ENCODE measurements at places on chromosomes 3 and 15.

DNA sequence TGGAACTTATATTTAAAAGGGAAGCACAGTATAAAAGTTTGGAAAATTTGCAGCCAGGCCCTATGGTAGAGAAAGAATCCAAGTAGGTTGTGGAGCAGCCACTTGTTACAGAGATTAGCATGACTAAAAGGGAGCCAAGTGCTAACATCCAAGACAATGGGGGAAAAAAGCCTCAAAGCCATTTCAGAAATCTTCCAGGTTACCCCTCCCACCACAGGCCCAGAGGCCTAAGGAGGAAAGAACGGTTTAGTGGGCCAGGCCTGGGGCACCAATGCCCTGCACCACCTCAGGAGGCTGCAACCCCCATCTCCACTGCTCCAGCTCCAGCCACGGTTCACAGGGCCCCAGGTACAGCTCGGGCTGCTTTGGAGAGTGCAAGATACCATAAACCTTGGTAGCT, 69.9 kb downstream of the IGF2BP2 start:
- no peak for DNase-seq

DNA sequence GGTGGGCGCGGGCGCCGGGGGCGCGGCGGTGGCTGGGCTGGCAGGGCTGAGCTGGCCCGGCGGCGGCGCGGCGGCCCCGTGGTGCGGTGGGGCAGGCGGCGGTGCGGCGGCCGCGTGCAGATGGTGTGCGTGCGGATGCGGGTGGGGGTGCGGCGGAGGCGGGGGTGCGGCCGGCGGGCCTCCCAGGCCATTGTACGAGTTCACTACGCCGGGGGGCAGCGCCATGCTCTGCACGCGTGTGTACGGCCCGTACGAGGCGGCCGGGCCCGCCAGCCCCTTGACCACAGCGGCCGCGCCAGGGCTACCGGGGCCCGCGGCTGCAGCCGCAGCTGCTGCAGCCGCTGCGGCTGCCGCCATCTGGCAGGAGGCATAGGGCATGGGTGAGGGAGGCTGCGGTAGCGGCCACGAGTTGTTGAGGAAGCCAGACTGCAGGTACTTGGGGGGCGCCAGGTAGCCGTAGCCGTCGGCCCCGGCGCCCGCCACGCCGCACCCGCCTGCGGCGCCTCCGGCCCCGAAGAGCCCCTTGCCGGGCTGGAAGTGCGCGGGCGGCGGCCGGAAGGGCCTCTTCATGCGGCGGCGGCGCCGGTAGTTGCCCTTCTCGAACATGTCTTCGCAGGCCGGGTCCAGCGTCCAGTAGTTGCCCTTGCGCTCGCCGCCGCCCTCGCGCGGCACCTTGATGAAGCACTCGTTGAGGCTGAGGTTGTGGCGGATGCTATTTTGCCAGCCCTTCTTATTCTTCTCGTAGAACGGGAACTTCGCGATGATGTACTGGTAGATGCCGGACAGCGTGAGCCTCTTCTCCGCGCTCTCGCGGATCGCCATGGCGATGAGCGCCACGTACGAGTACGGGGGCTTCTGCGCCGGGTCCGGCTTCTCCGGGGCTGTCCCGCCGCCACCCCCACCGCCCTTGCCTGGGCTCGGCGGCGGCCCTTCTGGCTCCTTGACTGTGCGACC, 951 bp downstream of the FOXL2 start:
- no peak for DNase-seq

- DNase-seq, result no peak
These were observed 316.5 kb upstream of the PLSCR5 start for GRCh38 chr3:146921693-146922092.

DNA sequence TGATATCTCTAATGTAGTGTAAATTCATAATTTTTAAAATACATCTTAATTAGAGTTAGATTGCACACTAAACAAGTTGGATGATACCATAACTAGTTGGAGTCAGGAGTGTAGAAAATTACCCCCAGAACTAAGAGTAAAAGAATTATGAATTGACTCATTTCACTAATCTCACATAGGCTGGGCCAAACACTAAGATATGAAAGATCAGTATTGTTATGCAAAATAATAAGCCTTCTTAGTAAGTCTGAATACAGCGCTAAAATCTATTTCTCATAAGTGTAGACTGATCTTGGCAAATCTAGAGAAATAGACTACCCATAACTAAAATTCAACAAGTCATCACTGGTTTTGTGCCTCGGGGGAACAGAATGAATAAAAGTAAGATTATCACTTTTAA, 979.0 kb downstream of the ROBO1 start:
- DNase-seq, result no peak

DNA sequence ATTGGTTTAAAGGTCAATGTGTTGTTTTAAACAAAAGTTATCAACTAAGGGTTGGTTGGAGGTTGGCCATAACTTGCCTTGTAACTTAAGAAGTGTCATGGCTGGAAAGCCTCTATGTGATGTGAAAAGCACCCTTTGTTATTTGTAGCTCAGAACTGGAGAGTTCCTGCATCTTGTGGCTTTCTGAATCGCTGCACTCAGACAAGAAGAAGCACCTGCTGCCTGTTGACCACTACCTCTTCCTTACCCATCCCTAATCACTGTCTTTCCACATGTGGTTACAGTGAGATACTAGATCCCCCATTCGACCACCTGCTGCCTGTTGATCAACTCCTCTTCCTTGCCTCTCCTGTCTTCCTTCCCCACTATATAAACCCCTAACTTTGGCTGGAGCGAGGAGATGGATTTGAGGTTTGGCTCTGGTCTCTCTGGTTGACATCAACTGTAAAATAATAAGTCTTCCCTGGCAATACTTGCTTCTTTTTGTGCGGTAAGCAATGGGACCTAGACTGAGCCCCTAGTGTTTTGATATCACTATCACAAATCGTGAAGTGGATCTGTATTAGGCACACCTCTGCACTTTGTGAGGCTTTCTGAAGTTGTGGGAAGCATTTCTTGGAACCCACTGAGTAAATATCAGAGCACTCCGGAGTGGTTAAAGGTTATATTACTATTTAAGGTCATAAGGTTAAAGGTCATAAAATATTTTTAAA, 13.8 kb downstream of the RPL39L start:
- no peak for DNase-seq

- no peak for DNase-seq
These were observed 331.4 kb upstream of the WNT5A start for GRCh38 chr3:55818485-55818884.

DNA sequence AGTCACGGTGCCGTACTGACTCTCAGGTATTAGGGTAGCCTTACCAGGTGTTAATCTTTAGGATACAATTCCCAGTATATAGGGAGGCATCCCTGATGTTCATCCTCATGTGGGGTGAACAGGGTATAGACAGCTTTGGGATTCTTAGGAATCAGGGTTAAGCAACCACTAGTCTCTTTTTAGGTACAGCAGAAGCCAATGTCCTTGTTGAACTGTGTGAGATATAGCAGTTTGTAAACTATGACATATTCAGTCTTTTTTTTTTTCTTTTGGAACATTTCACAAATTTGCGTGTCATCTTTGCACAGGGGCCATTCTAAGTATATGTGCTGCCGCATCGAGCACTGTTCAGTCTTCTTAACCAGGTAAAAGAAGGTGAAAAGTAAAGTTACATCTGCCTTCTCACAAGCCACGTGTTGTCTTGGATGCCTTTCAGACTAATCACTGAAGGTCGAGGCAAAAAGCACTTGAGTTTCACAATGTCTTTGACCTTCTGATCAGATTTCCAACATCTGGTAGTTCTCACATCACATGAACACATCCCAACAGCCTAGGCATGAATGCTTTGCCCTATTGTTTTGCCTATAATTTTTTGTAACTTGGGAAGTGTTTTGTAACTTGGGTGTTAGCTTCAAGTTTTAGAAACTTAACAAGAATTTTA, 17.2 kb downstream of the TSEN2 start:
- DNase-seq, result no peak

DNA sequence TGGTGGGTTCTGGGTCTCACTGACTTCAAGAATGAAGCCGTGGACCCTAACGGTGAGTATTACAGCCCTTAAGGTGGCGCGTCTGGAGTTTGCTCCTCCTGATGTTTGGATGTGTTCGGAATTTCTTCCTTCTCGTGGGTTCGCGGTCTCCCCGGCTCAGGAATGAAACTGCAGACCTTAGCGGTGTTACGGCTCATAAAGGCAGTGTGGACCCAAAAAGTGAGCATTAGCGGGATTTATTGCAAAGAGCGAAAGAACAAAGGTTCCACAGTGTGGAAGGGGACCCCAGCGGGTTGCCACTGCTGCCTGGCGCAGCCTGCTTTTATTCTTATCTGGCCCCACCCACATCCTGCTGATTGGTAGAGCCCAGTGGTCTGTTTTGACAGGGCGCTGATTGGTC, 420.5 kb upstream of the BCHE start:
- no peak for DNase-seq

- no peak for DNase-seq
These were observed 64.4 kb upstream of the SNRPA1 start for GRCh38 chr15:101359365-101359947.

DNA sequence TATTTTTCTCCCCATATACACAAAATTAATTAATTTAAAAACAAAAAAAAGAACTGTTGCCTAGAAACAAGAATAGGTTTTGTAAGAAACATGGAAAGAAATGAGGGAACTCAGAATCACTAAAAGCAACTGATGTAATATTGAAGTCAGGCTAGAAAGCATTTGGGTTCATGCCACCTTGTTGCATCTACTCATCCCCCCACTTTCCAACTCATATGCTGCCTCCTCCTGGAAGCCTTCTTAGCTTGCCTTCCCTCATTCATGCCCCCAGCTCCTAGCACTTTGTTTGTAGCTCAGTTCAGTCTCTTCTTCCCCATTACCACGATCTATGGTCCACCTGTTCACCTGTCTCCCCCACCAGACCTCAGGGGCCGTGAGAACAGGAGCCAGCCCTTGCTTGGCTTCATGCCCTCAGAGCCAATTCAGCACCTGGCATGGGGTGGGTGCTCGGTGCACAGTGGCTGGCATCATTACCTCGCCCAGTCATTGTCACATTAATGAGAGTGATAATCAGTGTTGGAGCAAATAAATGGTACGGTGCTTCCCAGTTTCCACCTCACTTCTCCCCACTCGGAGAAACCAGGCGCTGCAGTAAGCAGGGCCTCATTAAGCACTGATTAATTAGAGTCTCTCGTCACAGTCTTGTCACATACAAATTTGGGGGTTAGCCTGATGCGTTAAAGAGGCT, 62.4 kb upstream of the SLC6A1 start:
- DNase-seq, result no peak

DNA sequence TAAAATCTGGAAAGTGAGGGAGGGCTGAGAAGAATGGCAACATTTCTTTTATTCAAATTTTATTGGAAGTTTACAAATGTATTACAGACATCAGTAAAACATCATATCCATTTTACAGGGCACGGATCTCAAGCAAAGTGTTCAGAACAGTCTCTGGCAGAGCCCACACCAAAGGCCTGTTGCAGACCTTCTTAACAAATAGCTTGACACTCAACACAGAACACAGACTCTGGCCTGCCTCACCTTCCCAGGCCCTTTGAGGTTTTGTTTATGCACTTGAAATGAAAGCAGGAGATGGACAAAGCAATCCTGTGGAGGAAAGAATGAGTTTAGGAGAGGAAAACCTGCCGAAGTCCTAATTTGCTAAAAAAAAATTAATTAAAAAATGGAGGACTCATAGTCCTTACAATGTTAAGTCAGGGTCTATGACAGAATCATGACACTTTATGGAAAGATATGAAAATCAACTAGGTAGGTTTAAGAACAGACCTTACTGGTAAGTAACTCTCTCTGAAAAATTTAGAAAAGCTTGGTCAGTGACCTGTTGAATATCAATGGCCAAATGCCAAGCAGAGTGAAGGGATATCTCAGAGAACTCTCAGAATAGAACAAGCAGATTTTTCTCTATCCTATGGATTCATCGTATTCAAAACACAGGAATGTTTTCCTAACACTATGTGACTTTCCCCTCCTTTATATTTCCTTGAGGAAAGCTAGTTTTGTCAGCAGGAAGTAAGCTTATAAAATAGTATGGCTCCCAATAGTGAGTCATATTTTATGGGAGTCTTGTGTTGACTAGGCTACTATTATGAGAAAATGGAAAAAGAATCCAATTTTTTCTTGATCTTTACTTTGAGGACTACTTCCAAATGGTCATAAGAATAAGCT, 70.8 kb upstream of the PSMD6 start:
- no peak for DNase-seq

DNA sequence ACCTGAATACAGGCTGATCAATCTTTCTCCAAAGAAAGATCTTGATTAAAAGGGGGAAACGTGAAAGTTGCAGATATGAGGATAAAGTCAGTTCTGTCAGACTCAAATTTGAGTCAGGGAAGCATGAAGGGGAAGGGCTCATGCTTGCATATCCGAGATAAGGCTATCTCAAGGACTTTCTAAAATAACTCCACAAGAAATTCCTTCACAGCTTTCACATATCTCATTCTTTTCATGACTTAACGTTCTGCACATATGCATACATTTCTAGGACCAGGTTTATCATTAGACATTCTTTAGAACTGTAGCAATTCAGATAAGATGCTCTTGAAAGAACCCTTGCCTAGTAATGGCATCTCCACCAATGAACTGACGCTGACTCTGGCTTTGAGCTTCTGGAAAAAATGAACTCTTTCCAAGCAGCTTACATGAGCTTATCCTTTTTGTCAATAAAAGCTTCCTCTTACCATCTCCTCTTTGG, 15.9 kb downstream of the SH3GL3 start:
- no peak for DNase-seq

Measured in amygdala (tissue), 56 donors.